ENCODE measurements at places on chromosomes 7 and 10.

GRCh38 chr7:77827999-77828398, 29.4 kb downstream of the PHTF2 start:
- DNase-seq: no peak

- DNase-seq: no peak
Observed at GRCh38 chr7:97015279-97015678, 9.4 kb downstream of the DLX5 start.

- no peak for DNase-seq
Observed at GRCh38 chr7:103859709-103860108, 129.7 kb downstream of the RELN start.

- no peak for DNase-seq
Observed at GRCh38 chr10:128070161-128070560, 56.1 kb downstream of the MKI67 start.

DNA sequence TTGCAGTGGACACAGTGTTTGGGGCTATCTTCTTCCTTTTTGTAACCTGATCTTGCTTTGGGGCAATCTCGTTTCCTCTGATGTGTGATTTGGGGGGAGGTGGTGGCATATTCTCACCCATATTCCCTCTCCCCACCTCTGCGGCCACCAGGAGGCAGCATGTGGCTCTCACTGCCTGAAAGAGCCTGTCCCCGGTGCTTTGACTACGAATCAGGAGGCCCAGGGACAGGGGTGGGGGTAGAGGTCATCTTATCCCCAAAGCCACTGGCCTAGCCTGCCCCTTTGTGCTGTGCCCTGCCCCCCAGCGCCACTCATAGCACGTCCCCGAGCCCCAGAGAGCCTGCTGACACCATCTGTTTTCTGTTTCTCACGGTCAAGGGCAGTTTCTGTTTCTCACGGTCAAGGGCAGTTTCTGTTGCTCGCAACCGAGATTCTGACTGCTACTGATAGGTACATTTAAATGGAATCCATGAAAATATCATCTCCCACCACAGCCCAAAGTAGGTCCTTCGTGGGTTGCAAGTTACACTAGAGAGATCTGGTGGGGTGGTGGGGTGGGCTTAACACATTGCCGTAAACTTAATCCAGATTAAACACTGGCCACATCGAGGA, 28.2 kb downstream of the PHYH start:
- DNase-seq: peak; percentile 92

DNA sequence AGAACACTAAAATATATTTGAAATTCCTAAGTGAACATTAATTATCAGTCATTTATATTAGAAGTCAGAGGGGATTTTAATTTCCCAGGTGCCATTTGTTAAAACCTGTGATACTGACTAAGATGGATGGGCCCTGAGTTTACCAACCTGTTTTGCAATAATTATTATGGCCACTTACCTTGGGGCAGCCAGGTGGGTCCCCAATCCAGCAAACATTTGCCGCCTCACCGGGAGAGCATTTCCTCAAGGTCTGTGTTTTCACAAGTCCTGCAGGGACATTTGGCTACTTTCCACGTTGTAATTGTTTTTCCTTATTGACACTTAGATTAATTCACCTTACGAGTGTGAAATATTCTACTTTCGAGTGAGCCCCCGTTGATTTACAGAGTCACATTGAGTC, 251.2 kb upstream of the PPP2R2D start:
- no peak for DNase-seq

DNA sequence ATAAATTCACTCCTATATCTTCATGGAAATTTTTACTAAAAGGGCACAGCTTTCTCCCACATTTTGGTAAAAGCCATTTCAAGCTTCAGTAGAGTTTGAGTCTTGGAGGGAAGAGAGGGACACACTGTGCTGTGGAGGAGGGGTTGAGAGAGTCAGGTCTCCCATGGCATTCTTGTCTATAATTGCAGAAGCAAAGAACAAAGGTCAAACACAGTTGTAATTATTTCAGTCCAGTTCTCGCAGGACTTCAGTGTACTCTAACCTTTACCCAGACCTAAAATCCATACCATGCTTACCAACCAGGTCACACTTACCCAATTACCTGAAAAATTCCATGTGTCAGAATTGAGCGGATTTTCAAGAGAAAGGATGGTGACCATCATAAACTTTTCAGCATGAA, 298.4 kb downstream of the XPNPEP1 start:
- DNase-seq: no peak

DNA sequence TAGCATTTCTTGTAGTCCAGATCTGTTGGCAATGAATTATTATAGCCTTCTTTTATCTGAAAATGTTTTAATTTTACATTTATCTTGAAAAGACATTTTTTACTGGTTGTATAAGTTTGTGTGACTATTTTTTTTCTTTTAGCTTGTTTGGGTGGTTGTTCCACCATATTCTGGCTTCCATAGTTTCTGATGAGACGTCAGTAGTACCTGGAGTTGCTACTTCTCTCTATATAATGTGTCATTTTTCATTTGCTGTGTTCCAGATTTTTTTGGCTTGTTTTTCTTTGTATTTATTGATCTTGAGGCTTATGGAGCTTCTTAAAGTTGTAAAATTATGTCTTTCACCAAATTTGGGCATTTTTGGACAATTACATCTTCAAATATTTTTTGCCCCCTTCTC, 168.8 kb downstream of the DNAJB6 start:
- no peak for DNase-seq

DNA sequence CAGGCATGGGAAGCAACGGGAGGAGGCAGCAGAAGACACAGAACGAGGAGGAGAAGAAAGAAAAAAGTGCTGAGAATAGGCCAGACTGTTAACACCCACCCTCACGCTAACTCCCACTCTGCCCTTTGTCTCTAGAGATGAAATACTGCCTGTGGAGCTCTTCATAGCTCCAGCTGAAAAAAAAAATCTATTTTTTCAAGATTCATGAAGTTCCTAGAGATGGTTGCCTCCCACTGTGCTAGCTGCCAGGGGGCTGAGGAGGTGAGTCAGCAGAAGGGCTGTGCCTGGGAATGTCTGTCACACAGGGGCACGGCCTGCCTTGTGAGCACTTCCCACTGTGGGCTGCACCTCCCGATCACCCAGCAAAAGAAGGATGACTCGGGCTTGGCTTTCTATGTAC, 144.5 kb downstream of the RNF216 start:
- DNase-seq: no peak

GRCh38 chr7:142379201-142379885, 121.5 kb upstream of the PRSS58 start:
- no peak for DNase-seq

GRCh38 chr10:126230587-126230986, 157.7 kb downstream of the ADAM12 start:
- no peak for DNase-seq

GRCh38 chr7:11077816-11078215, 104.1 kb downstream of the PHF14 start:
- DNase-seq: no peak

GRCh38 chr10:104591441-104591840, 49.6 kb upstream of the SORCS3 start:
- DNase-seq: no peak

GRCh38 chr10:94546049-94546900, 687 bp downstream of the HELLS start:
- peak; percentile 21 for DNase-seq

DNA sequence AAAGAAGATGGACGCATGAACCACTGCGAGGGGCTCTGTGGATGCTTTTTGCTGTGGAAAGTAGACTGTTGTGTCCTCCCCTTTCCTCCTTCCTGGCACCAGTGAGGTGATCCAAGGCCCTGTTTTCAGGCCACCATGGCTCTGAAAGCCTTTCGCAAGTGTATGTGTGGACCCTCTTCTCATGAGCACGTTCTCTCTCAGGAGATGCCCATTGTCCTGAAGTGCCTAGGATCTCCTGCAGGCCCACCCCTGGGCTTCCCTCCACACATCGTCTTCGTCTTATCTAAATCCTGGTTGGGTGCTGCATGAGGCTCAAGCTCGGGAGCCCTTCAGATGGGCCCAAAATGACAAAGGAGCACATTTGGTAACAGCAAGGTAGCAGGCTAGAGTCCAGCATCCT, 188.2 kb downstream of the PTPN20 start:
- DNase-seq: no peak

- no peak for DNase-seq
Observed at GRCh38 chr7:76380623-76380966, 21.8 kb upstream of the YWHAG start.

- DNase-seq: no peak
Observed at GRCh38 chr10:29430101-29430500, 141.2 kb downstream of the LYZL1 start.

- peak; percentile 51 for DNase-seq
Observed at GRCh38 chr7:118142012-118142411, 42.0 kb upstream of the LSM8 start.

DNA sequence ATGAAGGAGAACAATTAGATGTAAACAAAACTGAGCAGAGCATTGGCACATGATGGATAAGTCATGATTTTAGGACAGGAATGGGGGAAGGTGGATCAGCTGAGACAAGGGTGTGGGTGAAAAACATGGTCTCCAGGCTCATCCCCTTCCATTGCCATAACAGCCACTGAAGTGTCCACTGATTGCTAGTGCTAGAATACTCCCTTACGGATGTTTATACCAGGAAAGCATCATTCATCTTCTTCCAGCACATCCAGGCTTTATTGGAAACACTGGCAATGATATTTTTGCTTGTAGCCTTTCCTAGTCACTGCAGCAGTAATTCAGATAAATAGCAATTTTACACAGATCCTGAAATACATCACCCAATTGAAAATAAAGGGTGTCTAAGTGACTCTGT, 259.5 kb downstream of the PLXDC2 start:
- no peak for DNase-seq

DNA sequence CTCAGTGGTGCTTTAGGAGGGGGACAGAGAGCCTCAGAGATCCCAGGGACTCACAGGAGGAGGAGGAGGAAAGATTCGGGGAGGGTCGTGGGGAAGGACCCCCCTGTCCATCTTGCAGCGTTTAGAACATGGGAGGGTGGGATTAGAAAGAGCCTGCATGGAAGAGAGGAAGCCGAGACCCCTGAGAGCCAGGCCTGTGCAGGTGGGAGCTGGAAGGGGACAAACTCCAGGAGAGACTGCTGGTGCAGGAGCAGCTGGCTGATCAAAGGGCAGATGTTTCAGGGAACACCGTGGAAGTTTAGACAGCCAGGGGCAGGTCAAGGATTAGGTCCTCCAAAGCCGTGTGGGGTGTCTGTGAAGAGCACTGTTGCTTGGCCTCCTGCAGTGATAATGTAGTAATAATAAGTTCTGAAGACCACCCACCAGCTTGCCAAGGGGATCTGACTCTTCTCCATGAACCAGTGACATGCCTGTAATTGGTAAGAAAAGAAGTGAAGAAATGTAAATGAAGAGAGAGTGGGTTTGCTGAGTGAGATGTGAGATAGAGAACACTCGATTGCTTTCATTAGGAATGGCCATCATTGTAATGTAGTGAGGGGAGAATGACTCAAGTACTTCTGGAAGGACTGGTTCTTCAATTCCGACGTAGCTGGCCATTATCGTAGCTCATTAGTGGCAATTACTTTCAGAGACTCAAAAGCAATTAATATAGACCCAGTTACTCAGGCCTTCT, 425.6 kb downstream of the PAXIP1 start:
- DNase-seq: no peak

- DNase-seq: no peak
Observed at GRCh38 chr7:69211336-69211735, 386.9 kb upstream of the AUTS2 start.

DNA sequence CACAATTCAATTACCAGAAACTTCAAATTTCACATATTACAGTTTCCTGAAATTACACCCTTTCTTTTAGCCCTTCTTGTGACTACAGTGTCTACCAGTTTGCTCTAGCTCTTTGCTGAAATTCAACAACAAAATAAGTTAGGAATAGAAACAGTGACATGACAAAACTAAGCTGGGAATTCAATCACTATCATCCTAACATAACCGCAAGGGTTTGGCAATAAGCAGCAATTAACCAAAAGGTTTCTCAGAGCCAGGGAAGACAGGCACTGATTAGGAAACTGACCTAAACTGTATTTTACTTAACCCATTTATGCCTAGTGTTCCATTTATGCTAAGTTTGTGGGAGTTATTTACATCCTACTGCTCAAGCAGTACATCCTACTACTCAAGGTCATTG, 31.3 kb downstream of the HIBADH start:
- DNase-seq: no peak

DNA sequence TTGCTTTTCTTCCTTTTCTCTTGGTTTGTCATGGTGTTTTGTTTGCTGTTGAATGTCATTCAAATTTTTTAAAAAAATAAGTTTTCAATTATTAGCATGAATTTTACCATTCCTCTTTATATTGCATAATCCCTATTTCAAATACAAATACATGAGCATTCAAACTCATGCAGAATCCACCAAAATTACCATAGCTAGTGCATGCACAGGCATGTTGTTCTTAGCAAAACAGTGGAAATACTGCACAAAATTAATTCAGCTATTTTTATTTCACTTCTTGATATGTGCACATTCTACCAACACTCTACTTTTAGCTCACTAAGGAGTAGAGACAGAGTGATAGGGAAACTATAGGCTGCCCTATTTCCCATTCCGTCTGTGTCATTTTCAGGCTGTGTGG, 670.1 kb upstream of the LRRN3 start:
- no peak for DNase-seq

DNA sequence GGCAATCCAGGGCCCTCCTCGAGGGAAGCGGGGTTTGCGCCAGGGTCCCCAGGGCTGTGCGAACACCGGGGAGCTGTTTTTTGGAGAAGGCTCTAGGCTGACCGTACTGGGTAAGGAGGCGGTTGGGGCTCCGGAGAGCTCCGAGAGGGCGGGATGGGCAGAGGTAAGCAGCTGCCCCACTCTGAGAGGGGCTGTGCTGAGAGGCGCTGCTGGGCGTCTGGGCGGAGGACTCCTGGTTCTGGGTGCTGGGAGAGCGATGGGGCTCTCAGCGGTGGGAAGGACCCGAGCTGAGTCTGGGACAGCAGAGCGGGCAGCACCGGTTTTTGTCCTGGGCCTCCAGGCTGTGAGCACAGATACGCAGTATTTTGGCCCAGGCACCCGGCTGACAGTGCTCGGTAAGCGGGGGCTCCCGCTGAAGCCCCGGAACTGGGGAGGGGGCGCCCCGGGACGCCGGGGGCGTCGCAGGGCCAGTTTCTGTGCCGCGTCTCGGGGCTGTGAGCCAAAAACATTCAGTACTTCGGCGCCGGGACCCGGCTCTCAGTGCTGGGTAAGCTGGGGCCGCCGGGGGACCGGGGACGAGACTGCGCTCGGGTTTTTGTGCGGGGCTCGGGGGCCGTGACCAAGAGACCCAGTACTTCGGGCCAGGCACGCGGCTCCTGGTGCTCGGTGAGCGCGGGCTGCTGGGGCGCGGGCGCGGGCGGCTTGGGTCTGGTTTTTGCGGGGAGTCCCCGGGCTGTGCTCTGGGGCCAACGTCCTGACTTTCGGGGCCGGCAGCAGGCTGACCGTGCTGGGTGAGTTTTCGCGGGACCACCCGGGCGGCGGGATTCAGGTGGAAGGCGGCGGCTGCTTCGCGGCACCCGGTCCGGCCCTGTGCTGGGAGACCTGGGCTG, 26.0 kb downstream of the PRSS2 start:
- no peak for DNase-seq

All from MM.1S (cell line).